Nephron progenitor cell (in vitro differentiated cells): ENCODE measurements at places on chromosomes 4 and X.

- no peak for DNase-seq
Measured at GRCh38 chr4:47533689-47534347, 48.7 kb downstream of the ATP10D start.

GRCh38 chrX:111511477-111511876 lies at the start of gene SERTM2:
Gene SERTM2 (plus strand): TSS chrX:111511645. CDS start chrX:111518858, 7,213 bp downstream.
- DNase-seq, result no peak

DNA sequence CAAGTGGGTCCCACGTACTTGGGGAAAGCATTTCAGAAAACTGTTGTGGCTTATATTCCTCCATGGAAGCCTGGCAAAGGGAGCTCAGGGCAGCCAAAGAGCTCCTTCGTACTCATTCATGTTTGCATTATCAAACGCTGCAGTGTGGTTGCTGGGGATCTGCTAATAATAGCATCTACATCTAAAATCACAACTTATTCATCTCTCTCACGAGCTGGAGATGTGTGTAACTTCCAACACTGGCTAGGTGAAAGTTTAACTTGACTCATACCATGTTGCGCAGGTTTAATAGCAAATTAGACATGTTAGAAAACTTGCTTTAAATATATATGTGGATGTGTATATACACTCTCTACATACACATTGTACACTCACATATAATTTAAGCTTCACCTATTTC lies 415.1 kb downstream of the AFF2 start:
- no peak for DNase-seq

- peak; percentile 25 for DNase-seq
Measured at GRCh38 chrX:50579955-50580354, 109.3 kb upstream of the DGKK start.

DNA sequence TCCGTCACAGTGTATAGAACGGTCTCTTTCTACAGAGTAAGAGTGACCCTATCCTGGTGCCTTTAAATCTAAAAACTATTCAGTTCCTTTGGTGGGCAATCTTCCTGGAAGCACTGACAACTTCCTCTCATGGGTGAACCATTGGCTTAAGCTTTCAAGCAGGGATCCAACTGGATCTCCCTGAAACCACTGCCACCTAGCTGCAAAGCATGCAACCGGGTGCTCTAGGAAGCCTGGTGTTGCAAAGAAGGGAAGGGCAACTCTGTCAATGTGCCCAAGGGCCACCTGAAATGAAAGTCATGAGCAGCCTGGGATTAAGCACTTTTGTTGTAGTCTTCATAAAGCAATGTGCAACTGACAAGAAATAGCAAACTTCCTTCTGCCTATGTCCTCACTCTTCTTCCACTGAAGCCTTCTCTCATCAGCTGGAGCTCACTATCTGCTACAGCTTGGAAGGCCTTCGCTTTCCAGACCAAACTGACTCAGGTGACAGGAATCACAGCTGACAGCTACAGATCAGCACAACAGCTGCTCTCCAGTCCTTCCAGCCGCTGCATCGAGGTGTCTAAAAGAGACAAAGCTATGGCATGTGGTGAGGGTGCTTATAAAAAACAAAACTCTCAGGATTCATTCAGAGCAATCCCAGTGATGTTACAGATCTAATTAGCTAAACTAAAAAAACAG lies 46.1 kb downstream of the SETD7 start:
- DNase-seq, result no peak

DNA sequence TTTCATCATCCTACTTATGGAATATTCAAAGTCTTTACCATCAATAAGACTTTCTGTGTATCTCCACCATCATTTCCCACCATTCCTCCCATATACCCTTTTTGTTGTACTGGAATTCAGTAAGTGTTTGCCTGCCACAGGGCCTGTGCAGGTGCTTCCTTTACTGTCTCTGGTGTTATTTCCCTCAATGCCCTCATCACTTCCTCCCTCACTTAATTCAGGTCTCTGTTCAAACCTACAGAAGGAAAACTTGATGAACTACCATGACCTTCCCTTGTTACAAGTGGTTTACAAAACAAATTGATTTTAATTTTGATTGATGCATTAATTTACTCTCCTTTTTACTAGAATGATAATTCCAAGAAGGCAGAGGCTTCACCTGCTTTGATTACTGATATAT lies 159.5 kb upstream of the FAT4 start:
- no peak for DNase-seq

DNA sequence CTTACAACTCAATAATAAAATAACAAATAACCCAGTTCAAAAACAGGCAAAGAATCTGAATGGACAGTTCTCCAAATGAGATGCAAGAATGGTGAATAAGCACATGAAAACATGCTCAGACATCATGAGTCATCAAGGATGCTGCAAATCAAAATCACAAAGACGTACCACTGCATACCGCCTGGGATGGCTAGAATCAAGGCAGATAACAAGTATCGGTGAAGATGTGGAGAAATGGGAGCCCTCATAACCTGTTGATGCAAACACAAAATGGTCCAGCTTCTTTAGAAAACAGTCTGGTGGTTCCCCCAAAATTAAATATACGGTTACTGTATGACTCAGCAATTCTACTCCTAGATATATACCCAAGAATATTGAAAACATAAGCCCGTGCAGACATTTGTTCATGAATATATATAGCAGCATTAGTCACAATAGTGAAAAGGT lies 32.5 kb downstream of the AKAP4 start:
- no peak for DNase-seq

- DNase-seq, result no peak
Measured at GRCh38 chrX:4249401-4249800, 536.0 kb upstream of the PRKX start.

- no peak for DNase-seq
Measured at GRCh38 chr4:1505511-1506460, 99.5 kb upstream of the NKX1-1 start.

DNA sequence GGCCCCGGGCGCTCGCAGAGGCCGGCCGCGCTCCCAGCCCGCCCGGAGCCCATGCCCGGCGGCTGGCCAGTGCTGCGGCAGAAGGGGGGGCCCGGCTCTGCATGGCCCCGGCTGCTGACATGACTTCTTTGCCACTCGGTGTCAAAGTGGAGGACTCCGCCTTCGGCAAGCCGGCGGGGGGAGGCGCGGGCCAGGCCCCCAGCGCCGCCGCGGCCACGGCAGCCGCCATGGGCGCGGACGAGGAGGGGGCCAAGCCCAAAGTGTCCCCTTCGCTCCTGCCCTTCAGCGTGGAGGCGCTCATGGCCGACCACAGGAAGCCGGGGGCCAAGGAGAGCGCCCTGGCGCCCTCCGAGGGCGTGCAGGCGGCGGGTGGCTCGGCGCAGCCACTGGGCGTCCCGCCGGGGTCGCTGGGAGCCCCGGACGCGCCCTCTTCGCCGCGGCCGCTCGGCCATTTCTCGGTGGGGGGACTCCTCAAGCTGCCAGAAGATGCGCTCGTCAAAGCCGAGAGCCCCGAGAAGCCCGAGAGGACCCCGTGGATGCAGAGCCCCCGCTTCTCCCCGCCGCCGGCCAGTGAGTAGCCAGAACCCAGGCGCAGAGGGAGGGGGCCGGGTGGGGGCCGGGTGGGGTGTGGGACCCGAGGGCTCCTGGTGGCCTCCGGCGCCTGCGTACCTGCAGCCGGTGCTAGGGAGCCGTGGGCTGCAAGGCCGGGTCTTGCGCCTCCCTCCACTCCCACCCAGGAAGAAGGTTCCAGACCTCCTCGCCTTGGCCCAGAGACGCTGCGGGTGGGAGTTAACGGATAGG lies 534 bp downstream of the MSX1 start:
- no peak for DNase-seq

DNA sequence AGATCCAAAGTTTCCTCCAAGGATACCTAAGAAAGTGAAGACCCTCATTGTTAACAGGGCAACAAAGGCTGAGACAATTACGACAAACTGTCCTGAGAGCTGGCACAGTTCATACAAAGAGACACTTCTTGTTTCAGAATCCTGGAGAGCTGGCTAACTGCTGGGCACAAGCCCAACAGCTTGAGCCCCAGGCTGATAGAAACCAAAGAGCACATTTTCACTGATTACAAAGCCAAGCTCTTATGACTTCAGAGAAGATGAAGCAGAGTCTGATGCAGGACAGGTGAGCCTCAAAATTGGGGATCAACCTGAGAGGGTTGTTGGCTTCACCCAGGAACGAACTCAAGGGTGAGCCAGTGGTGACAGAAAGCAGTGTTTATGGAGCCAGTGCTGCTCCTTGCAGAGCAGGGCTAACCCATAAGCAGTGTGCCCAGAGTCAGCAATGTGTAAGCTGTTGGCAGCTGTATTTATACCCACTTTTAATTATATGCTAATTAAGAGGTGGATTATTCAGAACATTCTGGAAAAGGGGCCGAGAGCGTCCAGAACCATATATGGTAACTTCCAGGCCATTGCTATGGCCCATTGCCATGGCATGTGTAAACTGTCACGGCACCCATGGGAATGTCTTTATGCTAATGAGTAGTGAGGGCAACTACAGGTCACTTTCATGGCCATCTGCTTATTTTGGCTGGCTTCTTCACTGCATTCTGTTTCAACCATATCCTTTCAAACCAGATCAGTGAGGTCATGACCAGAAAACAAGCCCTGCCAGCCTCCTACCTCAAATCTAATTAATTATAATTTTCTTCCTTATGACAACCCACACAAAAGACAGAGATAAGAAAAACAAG lies 183.7 kb downstream of the EVC2 start:
- DNase-seq, result peak; percentile 15
